Inflammatory macrophage (primary cell): ENCODE measurements at places on chromosomes 7 and 10.

- DNase-seq, result peak; percentile 42
These were observed at the start of gene SAMD9L for GRCh38 chr7:93148144-93148543. TSS of gene SAMD9L (minus strand) at chr7:93148385. CDS start at chr7:93135971, 12,414 bp downstream.

DNA sequence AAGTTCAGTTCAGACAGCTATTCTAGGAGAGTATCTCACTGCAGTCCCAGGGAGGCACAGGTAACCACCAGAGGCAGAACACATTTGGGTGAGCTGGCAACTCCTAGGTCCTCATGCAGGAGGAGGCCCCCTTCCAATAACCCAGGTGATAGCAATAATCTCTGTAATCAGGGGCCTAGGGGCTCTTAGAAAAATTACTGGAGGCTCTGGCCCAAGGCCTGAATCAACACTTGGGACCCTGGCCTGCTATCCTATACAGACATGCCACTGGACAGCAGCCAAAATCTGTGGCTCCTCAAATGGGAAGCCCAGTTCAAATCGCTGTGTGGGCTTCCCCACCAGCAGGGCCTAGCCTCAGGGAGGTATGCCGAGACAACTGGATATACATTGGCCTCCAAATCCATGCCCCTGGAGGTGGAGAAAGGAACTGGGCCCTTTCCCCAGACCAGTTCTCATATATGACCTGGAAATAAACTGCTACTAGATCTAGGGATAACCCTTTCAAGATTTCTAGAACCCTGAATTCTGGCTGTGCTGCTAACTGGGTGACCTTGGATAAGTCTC, 1.6 kb downstream of the AVPI1 start:
- DNase-seq, result peak; percentile 64

GRCh38 chr7:102096012-102096332, 190.7 kb upstream of the SH2B2 start:
- DNase-seq, result no peak

DNA sequence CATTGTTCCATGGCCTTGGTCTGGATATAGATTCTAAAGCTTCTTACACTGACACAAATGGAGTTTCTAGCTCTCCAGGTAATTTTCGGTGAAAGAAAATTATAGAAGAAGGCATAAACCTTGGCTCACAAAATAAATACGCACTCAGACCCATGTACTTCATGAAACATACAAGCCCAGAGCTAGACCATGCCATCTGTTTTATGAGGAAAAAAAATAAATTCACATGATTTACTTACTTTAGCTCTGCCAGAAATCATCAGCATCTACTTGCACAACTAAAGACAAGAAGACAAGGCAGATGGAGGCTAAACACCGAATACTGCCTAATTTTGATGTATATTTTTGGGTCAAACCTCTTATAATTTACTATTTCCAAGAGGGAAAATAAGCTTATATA, 197.4 kb upstream of the KLF14 start:
- no peak for DNase-seq

DNA sequence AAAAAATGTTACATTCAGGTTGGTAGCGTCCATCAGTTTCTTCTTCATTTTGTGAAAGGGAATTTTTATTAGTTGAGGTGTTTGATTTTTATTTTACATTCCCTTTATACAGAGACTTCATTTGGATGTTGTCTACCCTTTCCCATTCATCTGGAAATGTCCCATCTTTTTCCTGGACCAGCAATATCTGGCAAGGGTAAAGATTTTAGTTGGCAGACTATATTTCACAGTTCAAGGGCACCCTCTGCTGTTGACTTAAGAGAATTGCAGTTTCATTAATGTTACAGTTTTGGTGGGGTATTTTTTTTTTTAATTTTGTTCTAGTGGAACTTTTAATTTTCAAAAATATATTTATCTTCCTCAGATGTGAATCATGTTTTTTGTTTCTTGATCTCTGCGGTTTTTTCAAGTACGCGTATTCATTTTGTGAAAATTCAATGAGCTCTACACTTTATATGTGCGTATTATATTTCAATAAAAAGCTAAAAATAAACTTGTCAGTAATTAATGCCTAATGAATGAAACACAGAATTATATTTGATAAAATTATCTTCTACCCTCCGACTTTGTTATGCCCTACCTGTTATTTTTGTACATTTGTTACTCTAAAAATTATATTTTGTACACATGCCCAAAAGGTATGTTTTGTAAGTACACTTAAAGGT, 97.9 kb upstream of the KLF14 start:
- peak; percentile 22 for DNase-seq

GRCh38 chr10:116168329-116168728, 104.7 kb downstream of the GFRA1 start:
- no peak for DNase-seq

- no peak for DNase-seq
These were observed 292.5 kb upstream of the SEMA3C start for GRCh38 chr7:81211204-81211933.

- DNase-seq, result no peak
These were observed 648.5 kb upstream of the LRRN3 start for GRCh38 chr7:110442381-110442837.

GRCh38 chr7:45682836-45683555, 108.8 kb downstream of the ADCY1 start:
- DNase-seq, result no peak

DNA sequence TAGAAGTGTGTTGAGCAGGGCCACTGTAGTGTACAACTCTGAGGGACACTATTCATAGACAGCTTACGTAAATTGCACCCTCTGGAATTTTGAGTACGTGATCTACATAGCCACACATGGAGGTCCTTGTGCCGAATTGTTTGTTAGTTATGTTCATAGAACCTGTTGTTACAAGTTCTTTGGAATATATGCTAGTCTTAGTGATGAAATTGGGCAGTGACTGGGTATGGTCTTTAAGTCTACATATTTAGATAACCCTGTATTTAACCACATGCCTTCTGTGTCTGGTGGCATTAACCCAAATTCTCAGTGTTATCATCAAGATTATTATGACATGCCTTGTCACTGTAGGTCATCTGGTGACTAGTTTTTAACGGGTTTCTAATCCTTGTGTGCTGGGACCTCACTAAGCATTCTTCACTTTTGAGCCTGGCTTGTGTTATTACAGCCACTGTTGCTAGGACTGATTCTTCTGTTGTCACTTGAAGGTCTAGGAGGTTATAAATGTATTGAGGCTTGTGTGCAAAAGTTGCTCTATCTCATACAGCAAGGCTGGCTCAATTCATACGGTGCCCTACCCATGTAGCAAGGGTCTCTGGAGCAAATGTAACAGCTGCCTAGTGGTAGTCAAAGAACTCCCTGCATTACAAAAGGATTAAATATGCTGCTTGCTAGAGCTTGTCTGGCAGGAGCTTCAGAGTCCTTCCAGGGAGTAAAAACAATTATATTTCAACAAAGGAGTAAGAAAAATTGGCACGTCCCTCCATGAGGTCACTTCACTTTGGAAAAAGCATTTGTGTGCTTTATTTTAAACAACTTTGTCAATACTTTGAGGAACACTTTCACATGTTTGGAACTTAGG, 65.4 kb downstream of the CDK14 start:
- DNase-seq, result no peak

DNA sequence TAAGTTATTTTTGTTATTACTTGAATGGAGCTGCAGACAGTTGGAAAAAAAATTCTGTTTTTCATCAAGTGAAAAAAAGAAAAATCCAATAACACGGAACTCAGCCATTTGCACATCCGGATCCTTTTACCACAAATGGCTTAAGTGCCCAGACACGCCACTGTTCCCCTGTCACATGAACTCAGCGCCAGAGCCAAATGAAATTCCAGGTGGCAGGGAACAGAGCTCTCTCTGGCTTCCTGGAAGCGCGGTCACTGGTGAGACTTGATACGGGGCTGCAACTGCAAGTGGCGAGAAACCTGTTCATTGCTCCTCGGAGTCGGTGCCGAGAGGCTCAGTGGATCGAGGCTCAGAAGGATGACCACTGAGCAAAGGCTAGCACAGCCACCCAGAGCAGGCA, 60.8 kb upstream of the NPTX2 start:
- DNase-seq, result no peak

DNA sequence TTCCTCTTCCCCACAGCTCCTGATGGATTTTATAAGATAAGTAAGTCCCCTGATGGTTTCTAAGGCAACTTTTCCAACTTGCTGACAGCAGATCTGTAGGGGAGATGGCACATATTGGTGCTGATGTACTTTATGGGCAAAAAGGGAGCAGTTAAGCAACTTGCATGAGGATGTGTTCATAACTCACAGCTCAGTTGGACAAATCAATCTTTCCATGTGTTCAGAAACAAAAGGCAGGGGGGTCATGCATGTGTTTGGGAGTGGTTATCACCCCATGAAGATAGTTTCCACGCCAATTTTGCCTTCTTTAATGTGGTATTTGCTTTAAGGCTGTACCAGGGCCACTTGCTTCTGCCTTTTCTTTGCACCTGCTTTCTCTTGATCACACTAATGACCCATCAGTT, 6.1 kb downstream of the RBM20 start:
- DNase-seq, result no peak

- peak; percentile 94 for DNase-seq
These were observed at the start of gene TRIM4 for GRCh38 chr7:99918959-99919813. TSS of gene TRIM4 (minus strand) at chr7:99919530. CDS start at chr7:99919401, 129 bp downstream.
